ENCODE measurements at places on chromosomes 4 and X. TPM values are rescaled to one million over a fixed set of nuclear protein-coding genes. Genes with fewer than 3 reads are reported as not detected.

DNA sequence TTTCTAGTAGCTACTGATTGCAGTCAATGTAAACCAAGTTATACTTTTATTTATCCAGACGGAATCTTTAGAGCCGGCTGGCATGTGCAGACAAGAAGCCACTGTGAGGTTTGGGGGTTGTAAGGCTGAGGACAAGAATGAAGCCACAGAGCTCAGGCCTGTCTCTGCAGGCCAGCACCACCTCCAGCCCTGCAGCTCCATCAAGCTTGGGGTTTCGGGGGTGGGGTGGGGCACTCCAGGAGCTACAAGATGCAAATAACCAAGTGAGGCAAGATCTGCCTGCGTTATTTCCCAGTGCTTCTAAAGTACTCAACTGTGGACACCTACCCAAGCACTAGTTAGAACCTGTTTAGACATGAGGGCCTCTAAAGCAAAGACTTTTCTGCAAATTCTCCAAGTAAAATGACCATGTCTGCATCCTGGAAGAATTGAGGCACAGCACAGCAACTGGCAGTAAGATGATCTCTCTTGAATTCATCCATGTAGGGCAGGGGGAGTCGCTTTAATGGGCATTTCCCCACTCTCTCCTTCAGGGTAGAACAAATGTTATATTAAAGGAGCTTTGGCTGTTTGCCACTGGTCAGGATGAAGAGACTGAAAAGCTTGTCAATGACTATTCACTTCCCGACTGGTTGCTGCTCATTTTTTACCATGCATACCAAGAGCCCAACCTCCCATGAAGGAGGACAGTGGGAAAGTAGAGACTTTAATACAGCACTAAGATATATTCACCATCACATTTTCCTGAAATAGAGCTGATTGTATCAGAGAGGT is 222.5 kb downstream of the MGST2 start:
- DNase-seq = no peak

DNA sequence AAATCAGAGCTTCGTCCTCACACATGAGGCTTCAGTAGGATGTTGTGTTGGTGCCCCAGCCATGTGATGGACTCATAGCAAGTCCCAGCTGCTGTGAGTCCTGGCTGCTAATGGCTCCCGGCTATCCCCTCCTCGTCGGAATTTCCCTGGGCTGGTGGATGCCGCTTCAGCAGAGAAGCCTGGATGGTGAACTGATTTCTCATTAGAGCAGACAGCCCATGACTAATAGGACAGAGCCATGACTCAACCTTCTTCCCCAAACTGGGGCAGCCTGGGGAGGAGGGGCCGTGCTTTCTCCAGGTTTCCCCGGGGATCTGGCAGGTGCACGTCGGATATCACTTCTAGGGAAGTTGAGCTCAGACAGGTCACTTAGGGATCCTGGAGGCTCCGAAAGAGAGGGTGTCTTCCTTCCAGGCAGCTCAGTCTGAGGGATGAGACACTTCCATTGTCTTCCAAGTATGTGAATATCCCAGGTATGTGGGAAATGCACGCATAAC is 112.7 kb downstream of the ASMT start:
- no peak for DNase-seq

GRCh38 chr4:7254736-7255487 is 62.6 kb downstream of the SORCS2 start:
- no peak for DNase-seq

The RNF128 gene
- not detected for total RNA-seq

- DNase-seq = no peak
Measured at GRCh38 chr4:94168321-94168720, 39.3 kb upstream of the SMARCAD1 start.

- DNase-seq = no peak
Measured at GRCh38 chr4:14856062-14856933, 146.0 kb upstream of the CPEB2 start.

DNA sequence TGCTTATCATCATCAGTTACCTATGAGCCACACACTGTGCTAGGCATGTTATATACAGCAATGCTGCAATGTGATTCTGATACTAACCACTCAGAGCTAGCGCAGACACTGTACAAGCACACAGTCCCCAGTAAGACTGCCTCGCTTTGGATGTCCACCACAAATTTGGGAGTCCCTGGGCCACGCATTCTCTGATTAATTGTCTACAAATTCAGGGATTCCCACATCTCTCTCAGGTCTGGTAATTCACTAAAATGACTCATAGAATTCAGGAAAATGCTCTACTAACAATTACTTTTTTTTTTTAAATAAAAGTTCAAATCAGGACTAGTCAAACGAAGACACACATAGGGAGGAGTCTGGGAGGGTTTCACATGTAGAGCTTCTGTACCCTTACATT is 652.1 kb upstream of the AADAT start:
- no peak for DNase-seq

DNA sequence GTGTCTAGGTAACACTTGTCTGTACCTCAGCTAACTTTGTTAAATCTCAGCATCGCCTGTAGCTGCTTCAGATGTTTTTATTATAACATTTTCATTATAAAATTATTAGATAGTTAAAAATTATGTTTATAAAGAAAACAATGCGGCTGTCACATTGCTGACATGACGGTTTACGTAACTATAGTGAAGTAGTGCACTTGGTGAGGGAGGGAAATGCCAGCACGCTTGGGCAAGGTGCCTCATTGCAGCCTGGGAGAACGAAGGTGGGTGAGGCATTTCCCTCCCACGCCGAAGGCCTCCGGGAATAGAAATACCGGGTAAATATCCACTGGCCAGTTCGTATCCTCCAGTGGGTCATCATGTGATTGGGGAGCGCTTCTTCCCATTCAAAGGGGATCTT is 15.9 kb downstream of the TMEM187 start:
- DNase-seq = no peak

GRCh38 chr4:143351774-143352451 is 15.2 kb downstream of the GAB1 start:
- DNase-seq = no peak

The HDAC6 gene
- 117 TPM for total RNA-seq

The ZNF732 gene
- 1.1 TPM for total RNA-seq

The SORCS2 gene
- total RNA-seq = 9.4 TPM

- DNase-seq = no peak
Measured at GRCh38 chr4:98473046-98473445, 185.4 kb downstream of the TSPAN5 start.

GRCh38 chrX:129721870-129722269 is 16.9 kb upstream of the XPNPEP2 start:
- no peak for DNase-seq

The CACNA1F gene
- not detected for total RNA-seq

The ZNF711 gene
- 6.7 TPM for total RNA-seq

DNA sequence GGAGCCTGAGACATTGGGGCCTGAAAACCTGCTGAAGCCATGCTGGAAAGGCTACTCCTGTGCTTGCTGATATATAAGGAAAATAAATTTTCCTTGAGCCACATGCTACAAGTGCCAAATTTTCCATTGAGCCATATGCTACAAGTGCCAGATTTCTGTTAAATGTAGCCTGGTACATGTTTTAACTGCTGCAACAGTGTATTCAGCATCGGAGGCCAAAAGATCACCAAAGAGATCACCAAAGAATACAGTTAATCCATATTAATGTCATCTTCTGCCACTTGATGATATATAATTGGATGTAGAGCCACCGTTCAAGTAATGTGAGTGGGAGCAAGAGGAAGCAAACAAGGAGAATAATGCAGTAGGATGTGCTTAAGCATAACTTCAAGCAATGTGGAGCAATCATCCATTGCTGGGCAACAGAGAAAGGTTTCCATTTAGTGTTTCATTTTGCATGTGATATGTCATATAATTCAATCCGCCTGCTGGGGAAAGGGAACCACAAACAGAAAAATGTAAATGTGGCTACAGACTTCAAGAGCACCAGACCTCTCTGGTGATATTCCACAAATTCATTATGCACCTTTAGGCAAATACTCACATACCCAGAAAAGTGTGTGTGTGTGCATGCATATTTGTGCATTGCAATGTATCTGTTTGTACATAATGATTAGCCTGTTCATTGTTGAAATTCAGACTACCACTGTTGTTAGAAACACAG is 295.9 kb downstream of the KCNIP4 start:
- DNase-seq = no peak

GRCh38 chr4:185384930-185385331 is 10.8 kb downstream of the LRP2BP start:
- DNase-seq = no peak

GRCh38 chrX:122566401-122566800 is 617.7 kb upstream of the GRIA3 start:
- DNase-seq = no peak

The DRD5 gene
- not detected for total RNA-seq

- no peak for DNase-seq
Measured at GRCh38 chrX:11759461-11760311, 1.6 kb downstream of the MSL3 start.

DNA sequence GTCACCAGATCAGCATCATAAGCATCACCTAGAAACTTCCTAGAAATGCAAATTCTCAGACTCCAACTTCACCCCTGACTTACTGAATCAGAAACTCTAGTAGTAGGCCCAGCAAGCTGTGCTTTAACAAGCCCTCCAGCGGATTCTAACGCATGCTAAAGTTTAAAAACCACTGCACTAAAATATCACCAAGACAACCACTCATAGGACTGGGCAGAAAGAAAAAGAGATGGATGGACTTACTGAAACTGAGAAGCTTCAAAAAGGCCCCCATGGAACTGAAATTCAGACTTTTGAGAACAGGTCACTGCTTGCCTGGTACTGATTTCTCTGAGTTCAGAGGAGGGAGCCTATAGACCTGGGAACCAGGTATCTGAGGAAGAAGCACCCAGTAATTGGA is 40.1 kb downstream of the FAM241A start:
- DNase-seq = no peak

DNA sequence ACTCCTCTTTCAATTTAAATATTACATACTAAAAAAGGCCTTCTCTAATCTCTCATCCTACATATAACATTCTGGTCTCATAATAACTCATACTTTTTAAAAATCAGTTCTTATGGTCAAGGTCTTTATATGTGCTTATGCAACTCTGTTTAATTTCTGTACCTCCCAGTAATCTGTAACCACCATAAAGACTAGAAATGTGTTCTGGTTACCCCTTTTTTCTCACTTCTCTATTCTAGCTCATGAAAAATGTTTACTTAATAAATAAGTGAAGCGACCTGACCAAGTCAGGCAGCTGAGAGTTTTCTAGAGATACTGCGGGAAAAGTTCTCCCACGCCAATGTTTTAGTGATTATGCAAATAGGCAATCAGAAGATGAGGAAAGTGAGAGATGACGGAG is 548.8 kb upstream of the FAM241A start:
- DNase-seq = no peak

DNA sequence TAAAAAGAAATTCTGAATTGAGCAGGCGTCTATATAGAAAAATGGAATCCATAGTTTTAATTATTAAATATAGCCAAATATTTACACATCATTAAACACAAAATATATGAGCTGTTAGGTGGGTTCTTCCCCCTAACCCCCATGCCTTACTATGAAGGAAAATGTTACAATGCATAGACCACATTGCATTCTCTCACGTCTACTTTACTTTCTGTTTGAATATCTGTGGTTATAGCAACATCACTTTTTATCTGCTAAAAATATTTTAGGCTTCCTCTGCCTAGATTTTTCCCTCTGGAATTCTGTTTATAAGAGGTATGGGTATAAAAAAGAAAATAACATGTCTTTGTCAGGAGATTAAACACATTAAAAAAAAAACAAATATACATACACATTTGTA is 73.1 kb downstream of the MAML3 start:
- no peak for DNase-seq

DNA sequence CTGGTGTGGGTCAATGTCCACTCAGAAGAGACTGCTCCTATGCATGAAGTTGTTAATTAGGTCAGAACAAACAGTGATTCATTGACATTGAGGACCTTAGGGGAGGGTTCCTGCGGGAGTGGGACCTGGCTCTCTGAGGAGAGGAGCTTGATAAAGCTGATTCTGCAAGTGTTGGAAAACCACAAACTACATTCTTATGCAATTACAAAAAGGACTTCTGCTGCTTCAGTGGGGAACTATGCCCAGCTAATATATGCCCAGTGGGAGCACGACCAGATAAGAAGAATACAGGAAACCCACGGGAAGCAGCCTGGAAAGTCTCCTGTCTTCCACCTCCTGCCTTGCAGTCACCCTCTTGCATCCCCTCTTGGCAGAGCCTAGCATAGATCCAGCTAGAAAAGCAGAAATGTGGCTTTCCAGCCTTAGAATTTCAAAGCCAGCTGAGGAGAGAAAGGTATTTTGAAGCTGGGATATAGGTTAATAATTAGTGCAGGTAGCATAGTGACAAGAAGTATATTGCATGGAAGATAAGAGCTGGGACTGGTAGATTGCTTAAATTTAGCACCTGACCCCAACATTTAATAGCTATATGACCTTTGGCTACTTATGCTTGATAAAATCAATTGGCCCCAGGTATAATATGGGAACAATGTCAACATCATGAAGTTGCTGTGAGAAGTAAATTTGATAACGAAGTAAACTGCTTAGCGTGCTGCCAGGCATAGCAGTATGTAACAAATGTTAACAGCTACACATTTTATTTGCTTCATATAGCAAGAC is 34.9 kb upstream of the UGT8 start:
- DNase-seq = no peak

The SLITRK4 gene
- total RNA-seq = 2.1 TPM

GRCh38 chrX:9885150-9885549 is 82.0 kb upstream of the CLDN34 start:
- DNase-seq = no peak

DNA sequence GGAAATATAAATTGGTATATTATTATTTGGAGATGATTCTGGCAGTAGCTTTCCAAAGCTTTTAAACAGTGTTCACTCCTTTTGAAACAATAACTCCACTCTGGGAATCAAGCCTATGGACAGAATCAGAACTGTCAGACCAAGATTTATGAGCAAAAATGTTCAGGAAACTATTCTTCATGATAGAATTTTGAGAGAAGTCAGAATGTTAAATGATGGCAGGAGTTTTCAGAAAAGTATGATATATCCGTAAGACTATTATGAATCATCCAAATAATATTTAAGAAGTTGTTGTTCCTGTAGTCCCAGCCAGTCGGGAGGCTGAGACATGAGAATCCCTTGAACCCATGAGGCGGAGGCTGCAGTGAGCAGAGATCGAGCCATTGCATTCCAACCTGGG is 50.5 kb upstream of the ADGRG2 start:
- no peak for DNase-seq

The FHL1 gene
- 744 TPM for total RNA-seq

- no peak for DNase-seq
Measured at GRCh38 chr4:25632135-25632534, 23.5 kb upstream of the SLC34A2 start.

GRCh38 chrX:153388722-153389459 is 12.3 kb downstream of the PNMA6E start:
- peak; percentile 69 for DNase-seq

- no peak for DNase-seq
Measured at GRCh38 chrX:20042221-20042620, 51.4 kb upstream of the BCLAF3 start.

- DNase-seq = no peak
Measured at GRCh38 chr4:171464499-171464898, 348.7 kb upstream of the GALNTL6 start.
